ENCODE measurements at places on chromosomes 16 and 17.

GRCh38 chr17:3542410-3543088 lies 15.1 kb downstream of the TRPV3 start:
- DNase-seq = no peak

DNA sequence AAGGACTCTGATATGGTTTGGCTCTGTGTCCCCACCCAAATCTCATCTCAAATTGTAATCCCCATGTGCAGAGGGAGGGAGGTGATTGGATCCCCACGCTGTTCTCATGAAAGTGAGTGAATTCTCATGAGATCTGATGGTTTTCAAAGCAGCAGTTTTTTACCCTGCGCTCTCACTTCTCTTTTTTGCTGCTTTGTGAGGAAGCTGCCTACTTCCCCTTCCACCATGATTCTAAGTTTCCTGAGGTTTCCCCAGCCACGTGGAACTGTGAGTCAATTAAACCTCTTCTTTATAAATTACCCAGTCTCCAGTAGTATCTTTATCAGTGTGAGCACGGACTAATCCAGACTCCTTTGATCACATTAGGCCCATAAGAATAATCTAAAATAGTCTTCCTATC lies 719.7 kb upstream of the CDH8 start:
- DNase-seq = no peak

DNA sequence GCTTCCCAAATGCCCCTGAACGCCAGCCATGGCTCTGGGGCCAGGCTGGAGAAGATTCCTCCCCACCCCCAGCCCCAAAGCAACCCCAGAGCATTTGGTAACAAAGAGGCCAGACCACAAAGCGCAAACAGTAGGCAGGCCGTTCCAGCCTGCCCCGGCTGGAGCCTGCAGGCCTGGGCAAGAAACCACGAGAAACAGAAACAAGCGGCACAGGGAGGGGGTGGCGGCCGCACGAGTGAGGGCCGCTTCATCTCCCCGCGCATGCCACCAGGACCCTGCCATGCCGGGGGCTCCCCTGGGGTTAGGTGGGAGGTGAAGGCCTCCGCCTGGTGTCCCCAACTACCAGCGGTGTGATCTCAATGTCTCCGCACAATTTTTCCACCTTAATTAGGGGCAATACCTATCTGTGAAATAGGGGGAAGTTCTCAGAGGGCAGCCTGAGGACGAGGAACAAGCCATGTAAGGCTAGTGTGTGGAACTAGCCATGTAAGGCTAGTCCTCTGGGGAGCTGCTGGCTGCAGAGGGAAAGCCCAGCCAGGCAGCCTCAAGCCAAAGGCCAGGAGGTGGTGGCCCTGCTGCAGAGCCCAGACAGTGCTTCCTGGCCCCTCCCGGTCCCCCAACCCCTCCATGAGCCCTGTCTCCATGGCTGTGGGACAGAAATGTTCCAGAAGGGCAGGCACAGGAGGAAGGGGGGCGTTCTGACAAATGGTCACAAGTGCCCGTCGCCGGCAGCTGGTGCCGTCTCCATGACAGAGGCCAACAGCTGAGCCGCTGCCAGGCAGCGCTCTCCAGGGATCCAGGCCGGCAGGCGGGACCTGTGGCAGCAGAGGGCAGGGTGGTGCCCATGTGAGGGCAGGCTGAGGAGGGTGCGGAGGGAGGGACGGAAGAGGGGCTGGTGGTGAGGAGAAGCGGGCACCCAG lies 14.5 kb upstream of the MTSS2 start:
- no peak for DNase-seq

DNA sequence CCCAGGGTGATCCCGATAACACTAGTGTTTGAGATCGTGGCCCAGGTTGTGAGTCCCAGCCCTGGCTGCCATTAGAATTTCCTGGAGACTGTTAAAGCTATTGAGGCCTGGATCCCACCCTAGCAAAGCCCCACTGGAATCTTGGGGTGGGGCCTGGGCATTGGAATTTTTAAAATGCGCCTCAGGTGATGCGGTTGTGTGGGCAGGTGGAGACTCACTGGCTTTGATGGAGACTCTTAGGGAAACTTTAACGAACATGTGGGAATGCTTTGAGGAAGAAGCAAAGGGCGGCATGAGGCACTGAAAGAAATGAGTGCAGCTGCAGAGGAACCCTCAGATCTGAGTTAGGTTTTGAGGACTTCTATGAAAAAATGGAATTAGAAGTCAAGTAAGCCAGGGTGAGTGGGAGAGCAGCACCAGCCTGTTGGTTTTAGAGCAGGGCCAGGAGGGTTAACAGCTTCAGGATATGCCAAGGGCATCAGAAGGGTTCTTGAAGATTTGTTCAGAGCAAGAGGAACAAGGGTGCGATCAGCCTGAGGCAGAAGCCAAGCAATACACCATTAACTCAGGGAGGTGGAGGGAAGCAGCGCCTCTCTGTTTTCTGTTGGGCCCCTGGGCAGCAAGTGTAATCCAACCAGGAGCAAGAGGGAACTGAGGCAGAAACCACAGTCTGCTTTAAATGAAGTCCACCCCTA lies 42.5 kb downstream of the KSR1 start:
- no peak for DNase-seq

GRCh38 chr17:66777689-66778225 lies 57.2 kb upstream of the CACNG5 start:
- no peak for DNase-seq

DNA sequence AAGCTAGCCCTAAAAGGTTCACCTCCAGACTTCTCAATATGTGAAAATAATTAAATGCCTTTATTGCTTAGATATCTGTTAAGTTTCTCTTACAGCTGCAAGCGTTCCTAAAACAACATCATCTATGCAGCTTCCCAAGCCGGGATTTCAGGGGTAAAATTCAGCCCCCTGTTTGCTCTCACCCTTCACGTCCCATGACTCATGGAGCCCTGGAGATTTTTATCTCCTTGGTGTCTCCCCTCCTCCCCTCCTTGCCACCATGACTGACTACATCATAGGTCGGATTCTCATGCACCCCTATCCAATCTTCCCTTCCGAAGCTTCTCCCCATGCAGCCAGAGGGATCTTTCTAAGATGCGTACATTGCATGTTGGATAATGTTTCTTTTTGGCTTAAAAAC lies 21.0 kb upstream of the CACNG4 start:
- DNase-seq = no peak

DNA sequence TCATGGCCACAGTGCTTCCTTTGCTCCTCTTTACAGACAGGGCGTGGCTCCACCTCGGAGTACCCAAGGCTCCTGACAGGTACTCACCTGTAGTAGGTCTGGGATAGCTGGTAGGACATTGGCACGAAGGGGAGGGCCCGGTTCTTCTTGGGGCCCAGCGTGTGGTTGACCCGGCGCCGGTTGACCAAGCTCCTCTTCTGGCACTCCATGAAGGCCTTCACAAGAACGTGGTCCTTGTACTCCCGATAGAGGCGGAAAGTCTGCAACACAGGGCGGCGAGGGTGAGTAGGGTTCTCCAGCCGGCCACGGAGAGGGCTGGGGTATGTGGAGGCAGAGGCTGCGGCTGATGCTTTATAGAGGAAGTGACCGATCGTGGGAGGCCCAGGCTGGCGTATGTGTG lies 69.7 kb downstream of the IL21R start:
- DNase-seq = no peak

- no peak for DNase-seq
Measured at GRCh38 chr16:84597931-84598351, 19.9 kb downstream of the COTL1 start.

GRCh38 chr17:44110011-44110686 lies 13.3 kb downstream of the HDAC5 start:
- no peak for DNase-seq

DNA sequence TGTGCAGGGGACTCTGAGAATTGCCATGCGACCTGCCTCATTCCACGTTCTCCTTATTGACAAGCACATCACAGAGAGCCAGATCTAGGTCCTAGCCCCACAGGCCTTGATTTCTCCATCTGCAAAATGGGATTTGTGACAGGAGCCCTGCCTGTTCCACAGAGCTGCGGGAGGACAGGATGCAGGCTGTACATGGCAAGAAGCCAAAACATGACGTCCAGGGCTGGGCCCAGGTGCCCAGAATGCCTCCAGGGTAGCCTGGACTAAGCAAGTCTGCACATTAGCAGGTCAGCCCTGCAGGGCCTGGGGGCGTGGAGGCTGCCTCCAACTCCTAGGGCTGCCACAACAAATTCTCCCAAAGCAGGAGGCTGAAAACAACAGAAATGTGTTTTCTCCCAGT lies 235.7 kb upstream of the SDK2 start:
- DNase-seq = no peak

DNA sequence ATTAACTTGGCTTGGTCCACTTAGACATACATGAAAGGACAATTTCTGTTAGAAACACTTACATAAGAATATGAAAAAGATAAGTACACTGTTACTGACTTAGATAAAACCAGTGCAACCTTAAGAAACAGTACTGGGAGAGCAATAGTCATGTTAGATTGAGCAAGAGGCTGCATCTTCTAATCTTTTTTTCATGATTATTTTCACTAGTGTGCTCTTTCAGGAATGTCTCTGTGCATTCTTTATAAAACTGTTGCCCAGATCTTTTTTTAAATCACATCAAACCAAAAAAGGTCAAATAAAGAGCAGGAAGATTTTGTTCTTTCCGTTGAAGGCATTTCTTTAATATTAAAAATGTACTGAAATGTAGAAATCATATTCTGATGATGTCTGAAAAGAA lies 100.7 kb upstream of the AXIN2 start:
- no peak for DNase-seq

All from amniotic stem cell (primary cell).